DND-41 (cell line): ENCODE measurements at places on chromosomes 5 and 9.

DNA sequence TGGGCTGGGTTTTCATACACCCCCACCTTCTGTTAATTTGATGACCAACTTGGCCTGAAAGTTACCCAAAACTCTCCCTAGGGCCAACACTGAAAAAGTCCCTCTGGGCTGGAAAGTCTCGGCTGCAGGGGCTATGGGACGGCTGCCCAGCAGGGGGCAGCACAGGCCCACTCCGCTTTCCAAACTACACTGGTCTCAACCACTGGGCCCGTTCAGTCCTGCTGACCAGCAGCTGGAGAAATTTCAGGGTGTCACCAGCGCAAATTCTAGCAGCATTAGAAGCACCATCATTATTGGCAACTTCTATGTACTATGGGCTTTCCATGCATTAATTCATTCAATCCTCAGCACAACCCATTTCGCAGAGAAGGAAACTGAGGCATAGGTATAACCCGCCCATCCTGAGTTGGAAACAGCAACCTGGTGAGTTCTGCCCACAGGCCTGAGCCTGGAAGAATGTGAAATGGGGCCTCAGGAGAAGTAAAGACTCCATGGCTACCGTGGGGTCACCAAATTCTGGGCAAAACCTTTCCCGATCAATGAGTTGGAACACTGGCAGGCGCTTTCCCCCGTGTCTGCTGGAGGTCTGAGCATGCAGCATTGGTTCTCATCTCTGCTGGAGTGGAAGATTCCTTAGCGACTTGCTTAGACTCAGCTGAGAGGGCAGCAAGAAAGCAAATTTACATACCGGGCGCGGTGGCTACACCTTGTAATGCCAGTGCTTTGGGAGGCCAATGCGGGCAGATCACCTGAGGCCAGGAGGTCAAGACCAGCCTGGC, 9.7 kb downstream of the ORM2 start:
- peak; percentile 45 for DNase-seq

GRCh38 chr9:80285326-80285725, 713.6 kb downstream of the TLE4 start:
- no peak for DNase-seq

- DNase-seq: no peak
Measured at GRCh38 chr5:6814816-6815215, 101.6 kb downstream of the TENT4A start.

DNA sequence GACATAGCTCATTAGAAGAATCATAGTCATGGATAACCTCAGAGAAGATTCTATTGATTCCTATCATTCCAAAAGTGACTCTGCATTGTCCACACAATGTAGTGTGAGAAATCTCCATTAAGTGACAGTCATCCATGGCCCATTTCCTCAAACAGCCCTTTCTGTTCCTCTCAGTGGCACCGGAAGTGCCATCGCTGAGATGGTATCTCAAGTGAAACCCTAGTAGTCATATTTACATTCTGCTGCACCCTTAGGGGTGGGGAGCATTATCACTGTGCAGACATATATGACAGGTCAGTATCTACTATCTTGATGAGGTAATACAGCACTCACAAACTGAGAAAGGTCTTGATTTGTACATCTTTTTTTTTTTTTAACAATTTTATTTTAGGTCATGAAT, 55.4 kb upstream of the MIER3 start:
- no peak for DNase-seq

DNA sequence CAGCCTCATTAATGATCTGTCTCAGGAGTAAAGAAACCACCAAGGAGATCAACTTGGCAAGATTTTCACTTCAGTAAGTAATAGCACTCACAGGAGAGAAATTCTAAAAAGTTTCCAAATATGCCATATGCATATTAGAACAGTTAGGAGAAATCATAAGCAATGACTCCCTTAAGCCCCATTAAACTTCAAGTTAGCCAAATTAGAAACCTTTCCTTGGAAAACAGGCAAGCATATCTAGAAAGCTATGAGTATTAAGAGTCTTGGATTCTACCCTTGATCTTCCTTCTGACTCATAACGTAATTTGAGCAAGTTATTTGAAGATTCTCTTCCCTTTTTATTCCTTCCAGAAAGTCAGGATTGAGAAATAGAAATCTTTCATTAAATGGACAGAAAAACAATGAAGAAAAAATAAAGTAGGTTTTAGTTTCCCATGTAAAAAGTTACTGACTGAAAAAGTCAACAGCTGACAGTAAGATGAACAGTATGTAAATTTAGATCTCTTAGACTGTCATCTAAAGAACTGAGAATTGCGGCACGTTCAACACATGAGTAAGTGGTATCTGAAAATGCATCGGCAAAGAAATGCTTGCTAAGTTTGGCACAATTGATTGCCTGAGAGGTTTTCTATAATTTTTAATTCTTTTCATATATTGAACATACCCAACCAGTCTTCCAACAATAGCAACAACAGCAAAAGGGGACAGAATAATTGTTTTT, 565.7 kb upstream of the FTMT start:
- no peak for DNase-seq

- no peak for DNase-seq
Measured at GRCh38 chr9:4375424-4376200, 75.7 kb upstream of the GLIS3 start.

- DNase-seq: no peak
Measured at GRCh38 chr5:132070460-132071337, 2.9 kb upstream of the CSF2 start.

DNA sequence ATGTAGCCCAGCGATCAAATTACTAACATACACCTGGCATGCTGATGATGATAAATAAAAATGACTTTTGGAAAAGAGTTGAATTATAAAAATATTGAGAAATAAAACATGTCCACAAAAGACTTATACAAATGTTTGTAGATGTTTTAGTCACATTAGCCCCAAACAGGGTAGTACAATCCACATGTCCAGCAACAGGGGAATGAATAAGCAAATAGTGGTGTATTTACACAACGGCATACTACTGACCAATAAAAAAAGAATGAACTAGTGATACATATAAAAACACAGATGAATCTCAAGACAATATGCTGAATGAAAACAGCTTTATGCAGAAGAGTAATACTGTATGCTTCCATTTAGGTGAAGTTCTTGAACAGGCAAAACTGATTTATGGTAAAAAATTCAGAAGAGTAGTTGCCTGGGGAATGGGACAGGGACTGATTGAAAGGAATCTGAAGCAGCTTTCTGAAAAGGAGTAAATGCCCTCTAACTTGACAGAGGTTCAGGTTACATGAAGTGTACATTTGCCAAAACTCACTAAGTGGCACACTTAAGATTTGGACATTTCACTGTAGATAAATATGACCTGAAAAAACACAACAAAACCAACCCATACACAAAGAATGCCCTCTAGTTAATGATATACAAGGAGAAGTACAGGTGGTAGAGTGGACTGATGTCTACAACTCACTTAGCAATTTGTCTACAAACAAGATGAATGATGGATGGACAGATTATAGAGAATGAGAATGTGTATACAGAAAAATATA, 35.4 kb downstream of the ACTL7A start:
- DNase-seq: no peak

- DNase-seq: no peak
Measured at GRCh38 chr5:126143622-126144021, 279.6 kb upstream of the GRAMD2B start.
